ENCODE measurements at places on chromosomes 4 and X.

DNA sequence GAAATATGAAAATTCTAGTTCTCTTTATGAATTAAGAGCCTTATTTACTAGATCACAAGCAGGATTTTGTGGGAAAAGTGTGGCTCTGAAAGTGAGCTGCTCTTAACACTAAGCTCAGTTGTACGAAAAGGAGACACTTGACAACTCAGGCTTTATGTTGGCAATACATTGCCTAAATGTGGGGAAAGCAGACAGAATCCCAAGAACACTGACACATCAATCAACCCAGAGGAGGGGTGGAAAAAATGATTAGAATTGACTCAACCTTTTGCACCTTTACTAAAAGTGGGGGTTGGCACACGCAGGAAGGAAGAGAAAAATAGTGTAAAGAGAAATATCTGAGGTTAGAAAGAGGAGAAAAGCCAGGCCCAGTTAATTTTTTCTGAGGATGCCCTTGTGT is 61.6 kb downstream of the CHST7 start:
- DNase-seq = no peak

DNA sequence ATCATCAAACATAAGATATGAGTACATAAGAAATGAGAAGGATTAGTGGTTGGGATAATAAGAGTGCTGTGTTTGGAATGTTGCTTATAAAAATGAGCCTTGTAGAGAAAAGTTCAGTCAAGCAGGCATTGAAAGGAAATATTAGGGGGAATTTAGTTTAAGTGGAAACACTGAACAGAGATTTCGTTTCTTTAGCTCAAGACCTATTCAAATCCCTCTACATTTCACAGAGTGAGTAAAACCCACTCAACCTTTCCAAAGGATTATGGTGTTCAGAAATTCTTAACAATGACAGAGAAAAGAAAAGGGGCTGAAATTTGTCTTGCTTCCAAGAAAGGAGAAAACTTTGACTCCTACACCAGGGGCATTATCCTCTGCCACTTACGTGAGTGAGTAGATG is 1072.4 kb upstream of the LCORL start:
- no peak for DNase-seq

- no peak for DNase-seq
These were observed 191.7 kb downstream of the TLL1 start for GRCh38 chr4:166064721-166065120.

- no peak for DNase-seq
These were observed 28.5 kb downstream of the NKX1-1 start for GRCh38 chr4:1377606-1378261.

GRCh38 chr4:8159537-8160232 is 1.1 kb upstream of the ABLIM2 start:
- DNase-seq = no peak

DNA sequence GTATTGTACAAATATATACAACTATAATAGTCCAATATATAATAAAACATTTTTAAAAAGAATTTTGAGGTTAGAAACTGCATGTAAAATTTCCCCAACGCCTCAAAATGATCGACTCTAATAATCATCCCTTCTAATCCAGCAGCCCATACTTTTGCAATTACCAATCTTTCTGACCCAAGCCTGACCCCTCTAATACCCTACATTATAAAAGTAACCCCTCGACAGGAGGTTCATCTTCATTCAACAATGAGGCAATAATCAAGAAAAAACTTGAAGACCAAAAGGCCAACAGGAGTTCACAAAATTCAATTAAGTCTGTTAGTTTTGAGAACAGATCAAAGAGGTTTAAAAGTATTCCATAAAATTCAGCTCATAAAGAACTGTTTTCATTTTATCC is 393.5 kb downstream of the GPM6A start:
- DNase-seq = no peak

DNA sequence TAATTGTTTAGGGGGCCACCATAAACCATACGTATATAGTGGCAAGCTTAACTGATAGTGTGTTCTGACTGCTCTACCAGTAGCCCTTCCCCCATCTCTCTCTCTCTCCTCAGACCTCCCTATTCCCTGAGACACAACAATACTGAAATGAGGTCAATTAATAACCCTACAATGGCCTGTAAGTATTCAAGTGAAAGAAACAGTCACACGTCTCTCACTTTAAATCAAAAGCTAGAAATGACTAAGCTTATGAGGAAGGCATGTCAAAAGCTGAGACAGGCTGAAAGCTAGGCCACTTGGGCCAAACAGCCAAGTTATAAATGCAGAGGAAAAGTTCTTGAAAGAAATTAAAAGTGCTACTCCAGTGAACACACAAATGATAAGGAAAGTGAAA is 78.0 kb downstream of the PRDM5 start:
- no peak for DNase-seq

DNA sequence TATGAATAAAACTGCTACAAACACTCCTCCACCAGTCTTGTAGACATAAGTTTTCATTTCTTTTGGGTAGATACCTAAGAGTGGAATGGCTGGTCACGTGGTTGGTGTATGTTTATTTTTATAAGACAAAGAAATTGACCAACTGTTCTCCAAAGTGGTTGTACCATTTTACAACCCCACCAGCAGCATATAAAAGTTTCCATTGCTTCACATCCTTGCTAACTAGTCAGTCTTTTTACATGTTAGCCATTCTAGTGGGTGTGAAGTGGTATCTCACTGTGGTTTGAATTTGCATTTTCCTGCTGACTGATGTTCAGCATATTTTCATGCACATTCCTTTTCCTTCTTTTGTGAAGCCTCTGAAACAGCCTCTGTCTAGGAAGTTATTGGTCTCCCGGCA is 76.2 kb upstream of the ADGRG2 start:
- no peak for DNase-seq

DNA sequence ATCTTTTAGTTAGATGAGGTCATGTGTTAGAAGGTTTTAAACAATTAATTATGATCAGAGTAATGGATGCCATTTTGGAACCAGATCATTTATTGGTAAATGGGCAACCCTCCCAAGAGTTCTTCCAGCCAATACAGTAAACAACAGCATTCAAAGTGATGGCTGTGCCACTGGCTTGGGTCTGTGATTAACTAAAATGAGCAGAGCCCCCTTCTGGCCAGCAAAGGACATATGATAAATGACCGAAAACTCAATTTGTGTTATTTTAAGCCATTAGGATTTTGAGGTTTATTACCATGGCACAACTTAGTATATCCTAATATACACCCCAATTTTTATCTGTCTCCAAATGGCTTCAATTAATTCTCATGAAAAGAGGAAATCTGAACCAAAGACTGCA is 90.8 kb upstream of the NPFFR2 start:
- no peak for DNase-seq

DNA sequence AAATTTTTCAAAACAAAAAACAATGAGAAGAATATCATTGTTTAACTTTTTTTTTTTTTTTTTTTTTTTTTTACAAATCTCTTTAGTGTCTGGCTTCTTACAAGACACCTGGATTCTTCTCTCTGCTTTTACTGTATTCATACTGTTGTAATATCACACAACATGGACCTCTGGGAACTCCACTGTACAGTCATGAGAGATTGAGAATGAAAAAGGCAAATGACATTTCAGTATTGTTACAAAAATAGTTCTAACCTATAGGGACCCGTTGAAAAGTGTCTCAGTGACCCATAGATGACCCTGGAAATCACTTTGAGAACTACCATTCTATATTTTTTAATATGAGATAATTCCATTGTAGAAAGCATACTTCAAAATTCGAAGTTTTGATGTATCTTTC is 124.4 kb downstream of the SLIT2 start:
- no peak for DNase-seq

DNA sequence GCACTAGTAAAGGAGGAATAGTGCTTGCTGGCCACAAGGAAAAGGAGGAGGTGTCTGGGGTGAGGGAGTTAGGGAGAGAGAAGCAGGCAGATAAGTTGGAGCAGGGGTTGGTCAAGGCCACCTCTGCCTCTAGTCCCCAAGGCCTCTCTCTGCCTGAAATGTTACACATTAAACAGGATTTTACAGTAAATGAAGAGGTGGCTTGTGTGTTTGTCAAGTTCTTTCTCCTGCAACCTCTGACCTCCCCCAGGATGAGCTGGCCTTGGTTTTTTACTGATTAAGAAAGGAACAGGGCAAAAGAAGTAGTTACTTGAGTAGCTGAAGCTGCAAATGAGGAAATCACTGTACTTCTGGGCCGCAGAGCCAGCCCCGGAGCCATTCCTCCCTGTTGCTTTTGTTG is 2.0 kb downstream of the GJB1 start:
- no peak for DNase-seq

DNA sequence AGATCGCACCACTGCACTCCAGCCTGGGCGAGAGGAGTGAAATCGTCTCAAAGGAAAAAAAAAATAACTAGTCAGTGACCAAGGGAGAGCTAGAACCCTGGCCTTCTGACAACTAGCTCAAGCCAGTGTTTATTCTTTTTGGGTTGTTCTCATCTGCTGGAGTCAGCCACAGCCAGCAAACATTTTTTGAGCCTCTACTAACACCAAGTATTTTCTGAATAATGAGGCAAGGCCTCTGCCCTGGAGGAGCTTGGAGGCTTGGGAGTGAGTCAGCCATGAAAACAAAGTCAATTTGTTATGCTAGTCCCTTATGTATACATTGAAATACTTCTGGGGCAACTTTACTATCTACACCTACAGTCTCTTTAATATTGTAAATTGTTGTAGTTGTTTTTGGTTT is 46.5 kb downstream of the TMA16 start:
- DNase-seq = no peak

GRCh38 chr4:16437836-16438235 is 211.6 kb upstream of the TAPT1 start:
- no peak for DNase-seq

DNA sequence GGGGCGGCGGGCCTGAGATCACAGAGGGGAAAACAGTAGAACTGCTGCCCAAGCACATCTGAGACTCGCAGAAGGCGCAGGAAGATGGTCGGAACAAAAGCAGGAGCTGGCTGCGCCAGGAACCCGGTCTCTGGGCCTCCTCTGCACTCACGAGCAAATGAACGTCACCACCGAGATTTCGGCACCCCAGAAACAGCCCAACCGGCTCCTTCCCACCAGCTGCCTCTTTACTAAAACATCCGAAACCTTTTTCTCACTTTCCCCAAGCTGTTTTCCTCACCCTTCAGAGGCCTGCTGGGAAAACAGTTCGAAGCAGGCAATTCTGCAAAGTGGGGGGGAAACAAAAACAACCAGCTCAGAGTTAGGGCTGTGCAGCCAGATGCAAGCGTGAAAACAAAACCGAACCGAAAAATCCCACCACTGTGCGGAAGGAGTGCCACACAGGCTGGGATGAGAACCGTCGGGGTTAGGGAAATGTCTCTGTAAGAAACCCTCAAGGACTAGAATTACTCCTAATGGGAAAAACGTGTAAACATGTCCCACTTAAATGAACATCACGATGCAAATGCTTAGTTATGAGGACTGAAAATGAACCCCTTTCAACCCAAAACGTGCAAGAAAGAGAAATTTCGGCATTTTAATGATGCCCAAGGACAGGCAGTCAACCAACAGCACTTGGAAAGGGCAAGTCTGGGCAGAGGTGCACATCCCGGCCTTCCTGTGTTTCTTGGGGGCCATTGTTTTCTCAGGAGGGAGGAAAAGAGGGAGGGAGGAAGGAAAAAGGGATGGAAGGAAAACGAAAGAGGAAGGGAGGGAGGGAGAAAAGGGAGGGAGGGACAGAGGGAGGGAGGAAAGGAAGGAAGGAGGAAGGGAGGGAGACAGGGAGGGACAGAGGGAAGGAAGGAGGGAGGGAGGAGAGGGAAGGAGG is 15.8 kb downstream of the DHRSX start:
- no peak for DNase-seq

GRCh38 chr4:10019521-10020051 is 1.7 kb downstream of the SLC2A9 start:
- no peak for DNase-seq

DNA sequence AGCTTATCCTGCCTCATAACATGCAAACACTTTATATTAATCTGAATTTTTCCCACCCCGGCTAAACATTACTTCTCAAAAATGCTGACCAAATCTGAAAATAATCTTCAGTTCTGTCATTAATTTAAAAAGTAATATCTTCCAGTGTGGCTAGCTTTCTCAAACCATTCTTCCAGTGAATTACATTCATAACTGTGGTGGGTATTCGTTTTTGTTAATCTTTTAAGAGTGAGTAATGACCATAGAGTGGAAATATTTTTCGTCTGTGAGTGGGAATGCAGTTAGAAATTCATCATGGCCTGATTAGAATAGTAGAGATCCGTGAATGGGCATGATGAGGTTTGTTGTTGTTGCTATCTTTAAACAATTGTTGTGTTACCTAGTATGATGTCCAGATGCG is 138.6 kb upstream of the SFRP2 start:
- DNase-seq = no peak

DNA sequence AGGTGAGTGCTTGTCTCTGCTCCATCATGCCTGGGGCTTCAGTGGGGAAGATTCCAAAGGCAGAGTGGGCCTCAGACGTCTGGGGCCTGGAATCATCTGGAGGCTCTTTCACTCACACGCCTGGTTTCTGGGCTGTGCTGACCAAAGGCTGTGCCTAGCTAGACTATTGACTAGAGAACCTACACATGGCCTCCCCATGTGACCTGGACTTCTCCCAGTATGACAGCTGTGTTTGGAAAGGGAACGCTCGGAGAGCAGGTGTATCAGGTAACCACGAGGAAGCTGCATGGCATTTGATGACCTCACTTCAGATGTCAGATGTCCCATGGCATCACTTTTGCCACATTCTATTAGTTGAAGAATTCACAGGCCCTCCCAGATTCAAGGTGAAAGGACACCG is 51.0 kb downstream of the ADGRL3 start:
- DNase-seq = no peak
